ENCODE measurements at places on chromosomes 5 and 9.
A peak's percentile ranks its signal among the peaks of the same experiment; 100 is the strongest.

DNA sequence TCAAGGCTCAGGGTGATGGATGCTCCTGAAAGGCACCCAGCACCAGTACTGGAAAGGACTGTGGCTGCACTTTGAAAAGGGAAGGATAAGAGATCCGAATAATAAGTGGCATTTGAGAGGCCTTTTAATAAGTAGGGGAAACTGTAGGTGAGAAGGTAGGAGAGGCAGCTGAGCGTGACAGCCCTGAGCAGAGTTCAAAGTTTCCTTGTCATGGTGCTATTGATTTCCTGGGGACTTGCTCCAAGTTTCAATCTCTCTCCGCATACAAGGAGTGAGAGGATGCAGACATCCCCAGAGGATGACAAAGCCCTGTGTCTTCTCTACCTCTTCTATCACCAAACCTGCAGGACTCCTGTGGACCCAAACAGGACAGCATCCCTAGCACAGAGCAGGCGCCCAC lies 354.5 kb downstream of the SPOCK1 start:
- no peak for DNase-seq

GRCh38 chr9:134295746-134296250 lies 30.5 kb upstream of the RXRA start:
- DNase-seq = no peak

DNA sequence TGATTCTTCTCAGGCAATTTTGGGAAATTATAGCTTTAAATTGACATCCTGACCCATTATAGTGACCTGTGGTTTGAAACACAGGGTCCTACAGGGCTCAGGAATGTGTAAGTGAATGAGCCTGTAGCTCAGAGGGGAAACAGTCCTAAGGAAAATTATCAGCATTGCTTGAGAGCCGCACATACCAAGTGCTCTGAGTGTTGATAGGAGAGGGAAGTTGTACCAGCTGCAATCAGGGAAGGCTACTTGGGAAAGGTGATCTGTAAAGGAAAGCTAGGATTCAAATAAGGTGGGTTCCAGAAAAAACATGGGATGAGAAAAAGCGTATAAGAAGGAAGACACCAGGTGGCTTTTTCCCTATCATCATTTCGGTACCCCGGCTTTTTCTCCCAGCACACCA lies 4.4 kb upstream of the SLC25A51 start:
- DNase-seq = no peak

GRCh38 chr5:668283-668995 lies 24.7 kb downstream of the TPPP start:
- no peak for DNase-seq

- DNase-seq = no peak
Observed at GRCh38 chr5:174723979-174724483, 351 bp upstream of the MSX2 start.

- DNase-seq = no peak
Observed at GRCh38 chr5:42854795-42855194, 43.1 kb upstream of the SELENOP start.

DNA sequence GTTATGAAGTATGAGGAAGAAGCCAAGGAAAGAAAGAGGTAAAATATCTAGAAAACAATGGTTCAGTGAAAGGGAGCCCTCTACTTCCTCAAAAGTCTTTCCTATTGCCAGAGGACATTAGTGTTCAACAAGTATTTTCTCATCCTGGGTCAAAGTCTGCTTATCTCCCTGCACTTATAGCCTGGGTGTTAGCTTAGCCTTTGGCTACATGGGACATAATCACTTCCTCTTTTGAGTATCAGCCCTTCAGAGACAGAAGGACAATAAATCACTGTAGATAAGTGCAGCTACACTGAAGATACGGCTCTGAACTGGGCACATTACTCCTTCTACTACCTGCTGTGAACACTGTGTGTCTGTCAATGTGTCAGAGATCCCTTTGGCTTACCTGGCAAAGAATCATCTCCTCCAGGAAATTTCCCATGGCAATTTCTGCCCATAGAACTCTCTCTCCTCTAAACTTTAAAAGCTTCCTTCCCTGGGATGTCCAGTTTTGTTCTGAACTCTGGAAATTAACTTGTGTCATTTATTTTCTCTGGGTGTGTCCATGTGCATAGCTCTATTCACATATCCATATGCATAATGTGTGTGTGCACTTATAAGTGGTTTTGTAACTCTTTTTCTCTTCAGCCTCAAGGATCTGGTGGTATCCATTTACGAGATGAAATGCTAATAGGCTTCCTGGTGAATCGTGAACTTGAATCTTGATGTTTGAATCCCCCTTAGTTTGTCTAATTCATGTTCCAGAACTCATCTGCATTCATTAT lies 30.0 kb upstream of the RECK start:
- DNase-seq = no peak

DNA sequence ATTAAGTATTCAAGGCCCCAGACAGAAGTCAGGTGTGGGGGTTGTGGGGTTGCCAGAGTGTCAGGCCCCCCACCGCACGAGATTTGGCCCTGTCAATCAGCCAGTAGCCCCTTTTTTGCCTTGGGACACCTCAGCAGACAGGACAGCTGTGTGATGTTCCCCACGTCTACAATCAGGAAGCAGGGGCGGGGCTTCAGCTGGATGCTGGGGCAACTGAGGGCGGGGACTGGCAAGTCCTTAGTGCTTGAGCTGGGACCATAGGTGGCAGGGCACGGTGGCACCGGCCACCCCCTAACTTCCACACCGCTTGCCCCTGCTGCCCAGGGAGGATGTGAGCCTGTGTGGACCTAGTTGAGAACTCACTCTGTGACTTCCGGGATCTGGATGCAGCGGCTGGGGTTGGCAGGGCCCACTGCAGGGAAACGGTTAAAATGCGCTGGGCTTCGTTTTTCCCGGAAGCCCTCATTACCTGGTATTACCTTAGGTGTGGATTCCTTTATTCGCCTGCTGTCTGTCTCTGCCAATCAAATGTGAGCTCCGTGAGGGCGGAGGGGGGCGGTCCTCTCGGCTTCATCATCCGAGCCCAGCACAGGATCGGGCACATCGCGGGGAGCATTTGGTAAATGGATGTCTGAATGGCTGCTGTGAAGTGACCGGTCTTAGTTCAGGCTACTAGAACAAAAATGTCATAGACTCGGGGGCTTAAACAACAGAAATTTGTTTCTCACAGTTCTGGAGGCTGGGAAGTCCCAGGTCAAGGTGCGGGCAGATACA lies 7.5 kb upstream of the GTF3C5 start:
- no peak for DNase-seq

- no peak for DNase-seq
Observed at GRCh38 chr5:95241161-95241560, 43.7 kb downstream of the MCTP1 start.

GRCh38 chr9:76545191-76545590 lies 86.2 kb downstream of the GCNT1 start:
- no peak for DNase-seq

- no peak for DNase-seq
Observed at GRCh38 chr9:92132501-92132900, 17.3 kb upstream of the SPTLC1 start.

- DNase-seq = peak; percentile 45
Observed at GRCh38 chr5:75668977-75669689, 48.1 kb downstream of the POC5 start.

DNA sequence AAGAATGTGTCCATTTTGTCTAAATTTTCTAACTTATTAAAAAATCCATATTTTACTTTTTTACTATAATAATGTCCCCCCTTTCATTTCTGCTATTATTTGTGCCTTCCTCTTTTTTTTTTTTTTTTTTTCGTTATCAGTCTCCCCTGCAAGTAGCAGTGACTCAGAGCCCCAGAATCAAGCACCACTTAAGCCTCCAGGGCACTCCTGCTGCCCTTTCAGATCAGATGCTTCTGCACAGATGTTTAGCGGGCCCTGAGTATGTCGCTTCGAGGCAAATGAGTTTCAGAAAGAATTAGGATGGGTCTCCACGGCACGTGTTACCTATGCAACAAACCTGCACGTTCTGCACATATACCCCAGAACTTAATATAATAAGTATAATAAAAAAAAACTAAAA lies 11.7 kb downstream of the MED7 start:
- no peak for DNase-seq

- DNase-seq = no peak
Observed at GRCh38 chr5:80237243-80237642, 18.6 kb downstream of the SERINC5 start.

DNA sequence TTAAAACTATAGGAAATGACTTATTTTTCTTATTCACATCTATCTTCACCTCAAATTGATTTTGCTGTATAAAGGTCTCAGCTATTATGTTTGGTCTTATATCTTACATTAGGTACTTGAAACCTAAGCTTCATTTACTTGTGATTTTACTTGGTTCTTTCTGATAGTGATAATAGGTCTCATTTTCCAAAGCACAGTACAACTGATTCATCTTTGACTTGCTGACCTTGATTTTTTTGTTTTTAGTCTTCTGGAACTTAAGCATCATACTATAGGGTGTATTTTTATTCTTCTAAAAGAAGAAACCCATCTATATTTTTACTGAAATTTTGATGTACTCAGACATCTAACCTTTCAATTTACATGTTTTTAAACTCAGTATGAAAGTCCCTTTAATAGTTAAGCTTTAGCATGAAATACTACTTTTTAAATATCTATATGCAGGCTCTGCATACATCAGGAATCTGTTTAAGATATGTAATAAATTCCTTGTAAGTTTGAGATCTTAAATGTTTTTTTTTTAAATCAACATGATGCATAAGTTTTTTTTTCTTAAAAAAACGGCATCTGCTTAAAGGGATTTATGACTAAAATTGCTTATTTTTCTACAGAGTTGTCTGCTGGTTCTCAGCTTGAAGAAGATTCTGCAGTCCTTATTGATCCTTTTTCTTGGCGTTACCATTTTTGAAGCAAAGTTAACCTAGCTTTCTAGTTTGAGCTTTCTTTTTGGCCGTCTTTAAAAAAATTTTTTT lies 13.3 kb downstream of the MATR3 start:
- no peak for DNase-seq

- no peak for DNase-seq
Observed at GRCh38 chr5:13985731-13986418, 41.4 kb upstream of the DNAH5 start.

- no peak for DNase-seq
Observed at GRCh38 chr9:78470741-78471140, 173.8 kb downstream of the PSAT1 start.

- DNase-seq = no peak
Observed at GRCh38 chr5:66915531-66915930, 281.1 kb downstream of the CD180 start.

DNA sequence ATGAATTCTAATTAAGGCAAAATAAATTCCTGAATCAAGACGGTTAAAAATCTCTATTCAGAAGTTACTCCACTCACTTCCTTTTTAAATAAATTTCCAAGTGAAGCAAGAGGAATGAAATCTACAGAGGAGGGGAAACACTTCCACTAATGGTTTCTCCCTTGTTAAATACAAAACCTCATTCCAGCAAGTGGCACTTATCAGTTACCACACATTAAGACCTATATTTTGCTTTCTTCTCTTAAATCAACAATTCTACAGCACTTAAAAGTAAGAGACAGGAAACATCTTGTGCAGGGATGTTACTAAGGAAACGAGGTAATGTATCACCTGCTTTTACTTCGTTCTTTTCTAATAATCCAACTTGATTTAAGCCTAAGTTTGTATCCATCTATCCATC lies 172.6 kb downstream of the RAPGEF6 start:
- no peak for DNase-seq

- peak; percentile 13 for DNase-seq
Observed at GRCh38 chr5:66864240-66864884, 268.2 kb downstream of the MAST4 start.

Data from GM13977 (cell line).